Stimulated activated naive B cell treated with anti-CD40 and anti-IgM and Interleukin-4, amounts not matched to agents 10 μg/mL and 1 μg/mL and 100 μg/mL, for 72 hours (primary cell): ENCODE measurements at places on chromosomes 7 and 10.

- peaks cover 59% of the 10 kb centered on the region for H3K36me3 ChIP-seq
- no peak overlapping the region for H3K4me3 ChIP-seq
- peak overlapping the region; percentile 0 for H3K27ac ChIP-seq
- DNase-seq: no peak
Observed at GRCh38 chr10:3776796-3777571, 8.0 kb downstream of the KLF6 start.

- no peak overlapping the region for H3K4me3 ChIP-seq
- no peak overlapping the region for H3K27ac ChIP-seq
- H3K36me3 ChIP-seq: peaks cover 18% of the 10 kb centered on the region
- DNase-seq: no peak
- no peaks in the 10 kb centered on the region for H3K4me1 ChIP-seq
Observed at GRCh38 chr10:111037858-111038257, 39.0 kb upstream of the ADRA2A start.

DNA sequence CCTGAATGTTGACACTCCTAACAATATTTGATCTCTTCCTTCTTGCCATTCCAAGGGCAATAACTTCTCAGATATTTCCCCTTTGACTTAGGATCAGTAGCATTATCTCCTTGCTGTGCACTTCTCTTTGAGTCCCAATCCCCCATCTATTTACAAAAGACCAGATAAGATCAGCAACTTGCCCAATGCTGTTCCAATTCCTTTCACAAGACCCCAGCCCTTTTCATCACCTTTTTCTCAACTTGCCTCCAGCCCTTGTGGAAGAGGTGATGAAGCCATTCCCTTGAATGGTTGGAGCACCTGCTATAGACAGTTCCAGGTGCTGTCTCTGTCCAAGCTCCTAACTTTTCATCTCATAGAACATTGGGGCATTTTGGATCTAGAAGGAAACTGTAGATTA lies 51.1 kb upstream of the ARID5B start:
- H3K27me3 ChIP-seq: no peaks in the 10 kb centered on the region
- DNase-seq: no peak
- H3K4me3 ChIP-seq: no peak overlapping the region
- peak overlapping the region; percentile 1 for H3K27ac ChIP-seq
- H3K36me3 ChIP-seq: no peaks in the 10 kb centered on the region
- H3K4me1 ChIP-seq: peaks cover 15% of the 10 kb centered on the region

GRCh38 chr7:133625046-133625445 lies 372.2 kb downstream of the EXOC4 start:
- no peak overlapping the region for H3K27ac ChIP-seq
- H3K27me3 ChIP-seq: no peaks in the 10 kb centered on the region
- H3K4me3 ChIP-seq: no peak overlapping the region

DNA sequence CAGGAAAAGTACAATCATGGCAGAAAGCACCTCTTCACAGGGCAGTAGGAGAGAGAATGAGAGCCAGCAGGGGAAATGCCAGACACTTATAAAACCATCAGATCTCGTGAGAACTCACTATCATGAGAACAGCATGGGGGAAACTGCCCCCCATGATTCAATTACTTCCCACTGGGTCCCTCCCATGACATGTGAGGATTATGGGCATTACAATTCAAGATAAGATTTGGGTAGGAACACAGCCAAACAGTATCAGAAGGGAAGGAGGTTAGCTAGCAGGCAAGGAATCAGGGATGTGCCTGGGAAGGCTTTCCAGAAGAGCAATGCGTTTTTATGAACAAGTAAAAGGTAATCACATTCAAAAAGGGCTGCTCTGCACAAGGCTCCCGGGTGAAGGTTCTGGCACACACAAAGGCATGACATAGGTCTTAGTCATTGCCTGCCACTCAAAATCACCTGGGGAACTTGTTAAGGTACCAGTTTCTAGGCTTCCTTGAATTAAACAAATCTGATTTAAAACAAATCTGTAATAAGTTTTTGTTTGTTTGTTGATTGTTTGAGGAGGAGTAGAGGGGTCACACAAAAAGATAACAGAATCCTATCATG lies 40.9 kb downstream of the BMPER start:
- no peak for DNase-seq
- no peaks in the 10 kb centered on the region for H3K36me3 ChIP-seq
- H3K27ac ChIP-seq: no peak overlapping the region
- peaks cover 19% of the 10 kb centered on the region for H3K27me3 ChIP-seq

- H3K27ac ChIP-seq: no peak overlapping the region
- H3K4me1 ChIP-seq: no peaks in the 10 kb centered on the region
- H3K27me3 ChIP-seq: no peaks in the 10 kb centered on the region
- no peak for DNase-seq
- H3K36me3 ChIP-seq: no peaks in the 10 kb centered on the region
Observed at GRCh38 chr7:9719303-9719702, 1254.4 kb upstream of the PHF14 start.

GRCh38 chr7:52689912-52690311 lies 345.5 kb upstream of the POM121L12 start:
- H3K4me1 ChIP-seq: no peaks in the 10 kb centered on the region
- no peaks in the 10 kb centered on the region for H3K27me3 ChIP-seq
- H3K36me3 ChIP-seq: no peaks in the 10 kb centered on the region
- DNase-seq: no peak

GRCh38 chr7:77428777-77429231 lies 12.7 kb upstream of the GSAP start:
- H3K4me3 ChIP-seq: no peak overlapping the region
- peaks cover 27% of the 10 kb centered on the region for H3K4me1 ChIP-seq
- DNase-seq: no peak
- no peak overlapping the region for H3K27ac ChIP-seq
- H3K27me3 ChIP-seq: no peaks in the 10 kb centered on the region
- H3K36me3 ChIP-seq: no peaks in the 10 kb centered on the region

DNA sequence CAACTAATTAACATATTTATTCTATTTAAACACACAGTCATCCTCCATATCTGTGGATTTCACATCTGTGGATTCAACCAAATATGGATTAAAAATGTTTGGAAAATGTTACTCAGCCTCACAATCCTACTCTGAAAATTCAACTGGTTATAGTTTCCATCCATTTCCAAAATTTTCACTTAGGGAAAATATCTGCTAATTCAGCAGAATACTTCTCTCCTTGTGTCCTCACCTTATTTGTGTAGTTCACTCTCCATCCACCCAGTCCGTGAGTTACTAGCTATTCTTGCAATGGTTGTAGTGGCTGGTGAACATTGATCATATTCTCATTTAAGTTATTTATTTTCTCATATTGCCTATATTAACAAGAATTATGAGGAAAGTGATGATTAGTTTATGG lies 77.6 kb upstream of the PRKCQ start:
- H3K36me3 ChIP-seq: no peaks in the 10 kb centered on the region
- no peak for DNase-seq
- no peak overlapping the region for H3K4me3 ChIP-seq
- no peaks in the 10 kb centered on the region for H3K4me1 ChIP-seq
- H3K27ac ChIP-seq: no peak overlapping the region
- H3K27me3 ChIP-seq: peaks cover 10% of the 10 kb centered on the region

DNA sequence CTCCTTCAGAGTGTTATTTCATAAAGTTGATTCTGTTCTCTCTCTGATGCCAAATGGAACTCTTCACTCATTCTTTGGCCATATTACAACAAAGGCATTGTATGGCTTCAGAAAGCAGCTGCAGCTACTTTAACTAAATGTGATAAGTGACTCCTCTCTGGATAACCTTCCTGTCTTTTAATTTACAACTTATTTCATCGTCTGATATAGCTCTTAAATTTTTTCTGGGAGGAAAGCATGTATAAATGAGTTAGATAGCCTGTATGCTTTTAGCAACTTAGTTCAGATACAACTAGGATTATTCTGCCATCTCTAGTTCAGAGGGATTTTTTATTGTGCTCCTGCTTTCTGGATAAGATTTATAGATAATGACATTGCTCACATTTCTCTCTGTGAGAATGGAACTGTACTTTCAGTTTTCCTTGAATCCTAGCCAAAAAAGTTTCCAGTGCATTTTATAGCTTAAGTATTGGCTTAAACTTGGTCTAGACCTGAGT lies 57.5 kb downstream of the KLHDC10 start:
- H3K4me3 ChIP-seq: no peak overlapping the region
- peaks cover 11% of the 10 kb centered on the region for H3K4me1 ChIP-seq
- no peak overlapping the region for H3K27ac ChIP-seq
- peaks cover 41% of the 10 kb centered on the region for H3K36me3 ChIP-seq
- DNase-seq: no peak
- no peaks in the 10 kb centered on the region for H3K27me3 ChIP-seq

DNA sequence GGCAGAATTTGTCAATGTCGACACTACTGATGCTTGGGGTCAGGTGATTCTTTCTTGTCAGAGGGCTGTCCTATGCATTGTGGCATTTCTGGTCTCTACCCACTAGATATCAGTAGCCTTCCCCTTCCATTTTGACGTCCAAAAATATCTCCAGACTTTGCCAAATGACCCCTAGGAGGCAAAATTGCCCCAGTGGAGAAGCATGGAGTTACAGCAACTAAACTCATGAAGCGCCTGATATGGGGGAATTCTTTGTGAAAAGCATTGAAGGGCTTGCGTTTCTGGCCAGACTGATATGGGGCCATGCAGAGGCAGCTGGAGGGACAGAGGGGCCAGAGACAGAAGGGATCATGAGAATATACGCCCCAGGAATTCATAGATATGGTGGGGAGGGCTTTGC lies 43.6 kb downstream of the ADRB1 start:
- no peak overlapping the region for H3K4me3 ChIP-seq
- H3K27ac ChIP-seq: no peak overlapping the region
- no peaks in the 10 kb centered on the region for H3K27me3 ChIP-seq
- no peaks in the 10 kb centered on the region for H3K4me1 ChIP-seq
- DNase-seq: no peak
- H3K36me3 ChIP-seq: peaks cover 2% of the 10 kb centered on the region
